ENCODE measurements at places on chromosomes 6 and 20.
A peak's percentile ranks its signal among the peaks of the same experiment; 100 is the strongest.

- DNase-seq = no peak
Measured at GRCh38 chr6:56683882-56684281, 41.2 kb upstream of the DST start.

- no peak for DNase-seq
Measured at GRCh38 chr20:8183526-8183925, 51.5 kb downstream of the PLCB1 start.

DNA sequence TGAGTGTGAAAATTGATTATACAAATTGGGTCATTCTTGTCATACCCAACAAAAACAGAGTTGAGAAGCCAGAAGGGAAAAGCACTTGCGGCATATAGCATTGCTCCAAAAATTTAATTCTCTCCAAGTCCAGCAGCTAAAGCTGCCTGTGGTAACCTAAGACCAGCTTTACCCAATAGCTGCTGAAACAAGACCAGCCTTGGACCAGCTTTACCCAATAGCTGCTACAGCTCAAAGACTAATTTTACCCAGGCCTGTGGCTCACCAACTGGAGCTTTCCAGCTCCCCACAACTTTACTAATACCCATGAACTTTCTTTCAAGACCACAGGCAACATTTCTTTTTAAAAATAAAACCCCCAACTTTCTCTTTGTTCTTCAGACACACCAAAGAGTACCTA is 32.8 kb upstream of the ZNF133 start:
- no peak for DNase-seq

DNA sequence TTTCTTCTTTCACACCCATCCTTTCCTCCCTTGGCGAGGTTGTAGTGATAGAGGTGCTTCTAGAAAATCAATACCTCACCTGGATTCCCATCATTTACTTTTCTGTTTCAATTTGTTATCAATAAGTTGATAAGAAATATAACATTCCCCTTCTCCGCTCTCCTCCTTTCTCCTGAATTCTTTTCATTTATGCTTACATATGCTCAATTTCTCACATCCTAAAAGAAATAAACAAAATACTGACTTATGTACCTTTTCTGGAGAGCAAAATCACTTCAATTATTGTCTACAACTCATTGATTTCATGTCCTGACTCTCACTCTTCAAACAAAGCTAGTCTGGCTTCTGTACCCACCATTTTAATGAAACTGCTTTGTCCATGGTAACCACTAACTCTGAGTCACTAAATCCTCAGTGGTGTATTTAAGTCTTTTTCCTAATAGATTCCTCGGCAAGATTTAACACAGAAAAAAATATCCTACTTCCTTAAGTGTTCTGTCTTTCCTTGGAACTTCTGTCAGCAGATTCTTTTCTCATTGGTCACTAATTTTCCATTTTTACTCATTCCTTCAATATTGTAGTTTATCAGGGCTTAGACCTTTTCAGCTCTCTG is 289.6 kb downstream of the RFPL4B start:
- DNase-seq = no peak

- no peak for DNase-seq
Measured at GRCh38 chr6:55868176-55868575, 7.2 kb downstream of the BMP5 start.

DNA sequence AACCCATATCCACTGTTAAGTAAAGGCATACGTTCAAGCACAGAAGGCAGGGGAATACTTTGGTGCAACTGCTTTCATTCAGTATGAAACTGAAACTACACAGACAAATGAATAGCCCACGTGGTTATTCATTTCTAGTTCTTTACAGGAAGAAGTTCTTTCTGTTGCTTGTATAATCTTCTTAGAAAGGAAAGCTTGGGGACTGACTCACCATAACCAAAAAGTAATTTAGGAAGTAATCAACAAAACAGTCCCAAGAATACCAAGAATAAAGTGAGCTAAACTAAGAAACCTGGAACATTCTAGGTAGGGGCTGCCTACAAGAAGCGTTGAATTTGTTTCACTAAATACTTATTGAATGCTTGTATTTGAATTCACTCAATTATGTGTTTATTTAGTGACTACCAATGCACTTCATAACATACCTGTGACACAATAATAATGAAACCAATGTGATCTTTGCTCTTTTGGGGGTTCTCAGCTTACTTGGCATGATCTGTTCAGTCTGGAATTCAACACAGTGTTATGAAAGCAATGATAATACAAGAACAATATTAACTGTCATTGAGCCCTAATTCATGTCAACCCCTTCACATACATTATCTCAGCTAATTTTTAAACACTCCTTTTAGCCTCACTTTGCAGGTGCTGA is 25.1 kb upstream of the KIAA0408 start:
- no peak for DNase-seq

- DNase-seq = peak; percentile 77
Measured at GRCh38 chr20:45890985-45891983, at the start of the genes CTSA and NEURL2. TSS of gene CTSA (plus strand) at chr20:45891335. CDS start at chr20:45891569, 234 bp downstream. TSS of gene NEURL2 (minus strand) at chr20:45891208. CDS start at chr20:45890991, 217 bp downstream.

DNA sequence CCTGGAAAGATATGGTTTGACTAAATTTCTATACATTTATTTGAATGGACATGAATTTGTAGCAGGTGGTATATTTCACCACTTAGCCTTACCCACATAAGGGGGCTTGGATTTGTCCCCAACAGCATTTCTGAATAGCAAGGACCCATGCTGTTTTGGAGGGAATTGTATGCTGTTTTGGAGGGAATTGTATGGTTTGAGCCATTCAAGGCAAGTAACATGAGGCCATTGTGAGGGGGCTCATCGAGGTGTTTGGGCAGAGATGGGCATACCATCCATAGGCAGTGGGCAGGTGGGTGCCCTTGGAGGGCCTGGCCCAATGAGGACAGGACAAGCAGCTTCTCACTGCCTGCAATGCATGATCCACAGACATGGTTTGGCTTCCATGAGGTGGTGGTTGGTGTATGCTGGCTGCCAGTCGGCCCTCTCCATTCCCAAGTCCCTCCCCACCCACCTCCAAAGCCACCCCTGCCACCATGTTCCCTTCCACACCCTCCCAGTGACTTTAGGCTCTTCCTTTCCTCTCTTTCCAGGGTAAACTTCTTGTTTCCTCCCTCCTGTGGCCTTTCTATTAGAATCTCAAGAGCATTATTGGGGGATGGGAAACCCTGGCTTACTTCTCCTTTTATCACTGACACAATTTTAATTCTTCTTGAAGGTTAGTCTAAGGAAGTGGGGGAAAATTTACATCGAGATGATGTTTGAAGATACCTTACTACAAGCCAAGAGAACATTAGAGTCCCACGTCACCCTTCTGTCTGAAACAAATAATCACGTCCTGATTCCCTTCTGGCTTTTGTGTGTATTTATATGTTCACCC is 13.2 kb upstream of the PXDC1 start:
- no peak for DNase-seq

DNA sequence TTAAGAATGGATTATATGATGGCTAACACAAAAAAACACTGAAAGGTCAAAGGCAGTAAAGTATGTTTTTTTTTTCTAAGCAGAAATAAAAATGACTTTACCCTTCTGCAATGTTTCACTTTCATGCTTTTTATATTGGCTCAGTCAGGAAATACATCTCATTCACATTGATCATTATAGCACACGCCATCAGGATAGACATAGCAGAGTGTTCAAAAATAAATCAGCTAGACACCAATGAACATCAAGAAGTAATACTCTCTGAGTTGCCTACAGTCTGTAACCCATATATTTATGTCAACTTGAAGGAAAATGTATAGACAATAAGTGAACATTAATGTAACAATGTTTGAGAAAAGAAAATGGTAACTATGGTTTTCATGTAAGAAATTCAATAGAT is 535.2 kb upstream of the EPHA7 start:
- DNase-seq = no peak

DNA sequence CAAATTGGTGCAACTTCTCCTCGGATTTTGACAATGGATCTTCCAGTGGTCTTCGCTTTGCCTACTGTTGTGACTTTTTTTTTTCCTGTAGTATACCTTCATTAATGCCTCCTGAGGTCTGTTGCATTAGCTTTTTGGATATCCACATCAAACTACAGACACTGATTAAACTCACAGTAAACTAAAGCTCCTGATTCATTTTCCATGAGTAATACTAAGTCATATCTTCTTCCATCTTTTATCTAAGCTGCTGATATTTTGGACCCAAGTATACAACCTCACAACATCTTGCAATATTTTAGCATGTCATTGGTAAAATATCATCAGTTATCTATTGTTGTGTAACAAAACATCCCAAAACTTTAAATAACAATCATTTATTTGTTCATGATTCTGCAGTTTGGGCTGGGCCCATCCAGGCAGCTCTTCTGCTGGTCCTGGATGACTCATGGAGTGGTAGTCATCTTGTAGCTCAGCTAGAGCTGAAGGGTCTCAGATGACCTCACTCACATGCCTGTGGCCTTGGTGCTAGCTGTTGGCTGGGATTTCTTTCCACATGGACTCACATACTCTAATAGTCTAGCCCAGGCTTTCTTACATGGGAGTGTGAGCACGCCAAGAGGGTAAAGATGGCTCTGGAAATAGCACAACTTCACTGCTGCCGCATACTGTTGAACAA is 78.3 kb upstream of the SRSF6 start:
- no peak for DNase-seq

DNA sequence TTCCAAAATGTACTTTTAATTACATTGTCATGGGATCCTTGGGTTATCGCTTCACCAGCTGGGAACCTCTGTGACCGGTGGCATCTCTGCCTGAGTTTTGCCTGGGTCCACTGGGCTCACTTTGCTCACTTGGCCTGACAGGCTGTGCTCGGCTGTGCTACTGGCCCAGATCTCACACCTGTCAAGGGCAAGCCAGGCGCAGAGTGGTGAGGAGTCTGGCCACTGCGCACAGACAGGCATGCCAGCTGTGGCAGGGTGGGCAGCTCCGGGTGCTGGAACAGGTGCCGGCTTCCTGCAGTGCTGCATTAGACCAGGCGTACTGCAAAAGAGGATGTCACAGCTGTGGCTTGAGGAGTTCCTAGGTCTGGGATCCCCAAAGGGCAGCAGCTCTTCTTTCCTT is 489.8 kb downstream of the TENT5A start:
- DNase-seq = no peak

- DNase-seq = no peak
Measured at GRCh38 chr6:13026557-13026956, 301.8 kb downstream of the TBC1D7 start.

- peak; percentile 7 for DNase-seq
Measured at GRCh38 chr20:13788167-13788834, 3.5 kb downstream of the NDUFAF5 start.

DNA sequence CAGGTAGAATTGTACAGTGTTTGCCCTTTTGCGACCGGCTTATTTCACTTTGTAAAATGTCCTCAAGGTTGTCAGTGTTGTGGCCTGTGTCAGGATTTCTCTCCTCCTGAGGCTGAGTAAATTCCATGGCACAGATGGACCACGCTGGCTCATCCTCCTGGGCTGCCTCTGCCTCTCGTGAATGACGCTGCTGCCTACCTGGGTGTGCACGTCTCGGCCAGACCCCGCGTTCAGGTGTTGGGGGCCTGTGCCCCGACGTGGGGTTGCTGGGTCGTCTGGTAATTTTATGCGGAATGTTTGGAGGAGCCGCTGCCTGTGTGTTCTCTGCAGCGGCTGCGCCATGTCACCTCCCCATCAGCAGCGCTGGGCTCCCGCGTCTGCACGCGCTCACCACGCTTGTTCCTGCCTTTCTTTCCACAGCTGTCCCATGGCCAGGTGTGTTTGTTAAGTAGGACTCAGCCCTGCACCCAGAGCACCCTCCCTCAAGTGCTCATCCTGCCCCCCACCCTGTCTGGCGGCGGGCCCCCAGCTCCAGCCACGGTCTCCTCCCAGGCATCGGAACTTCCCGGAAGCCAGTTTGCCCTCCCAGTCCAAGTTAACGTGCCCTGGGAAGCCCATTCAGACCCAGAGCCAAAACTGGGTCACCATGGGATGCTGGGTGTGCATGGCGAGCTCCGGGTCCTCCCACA is 36.1 kb upstream of the CHRNA4 start:
- no peak for DNase-seq

GRCh38 chr20:45968081-45968671 is 3.8 kb downstream of the ZNF335 start:
- no peak for DNase-seq

DNA sequence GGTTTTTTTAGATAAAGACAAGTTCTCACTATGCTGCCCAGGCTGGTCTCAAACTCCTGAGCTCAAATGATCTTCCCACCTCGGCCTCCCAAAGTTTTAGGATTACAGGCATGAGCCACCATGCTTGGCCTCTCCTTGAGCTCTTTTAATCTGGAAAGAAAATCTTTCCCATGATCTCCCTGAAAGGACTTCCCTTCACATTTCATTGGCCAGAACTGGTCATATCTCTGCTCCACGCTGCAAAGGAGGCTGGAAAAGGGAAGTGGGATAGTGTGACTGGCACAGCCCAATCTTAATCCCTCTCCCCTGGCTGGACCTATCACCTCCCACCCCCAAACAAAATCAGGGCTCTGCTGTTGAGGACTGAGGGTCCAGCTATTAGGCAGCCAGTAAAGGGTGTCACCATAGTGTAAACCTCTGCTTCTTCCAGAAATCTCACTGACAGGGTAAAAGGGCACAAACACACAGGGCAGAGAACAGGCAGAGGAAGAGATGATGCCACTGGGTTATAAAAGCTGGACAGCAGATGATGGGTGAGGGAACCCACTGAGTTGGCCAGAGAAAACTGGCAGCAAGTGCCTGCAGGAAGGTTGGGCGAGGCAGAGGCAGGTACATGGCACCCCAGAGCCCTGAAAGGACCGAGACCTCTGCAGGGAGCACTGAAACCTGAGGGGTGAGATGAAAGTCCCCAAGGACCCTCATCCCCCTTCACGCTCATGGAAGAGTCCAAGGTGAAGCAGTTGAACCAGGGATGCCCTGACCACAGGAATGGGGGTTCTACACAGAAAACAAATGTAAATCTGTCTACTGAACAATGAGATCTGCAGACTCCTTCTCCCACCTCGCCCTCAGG is 83.1 kb upstream of the PTPN1 start:
- no peak for DNase-seq

DNA sequence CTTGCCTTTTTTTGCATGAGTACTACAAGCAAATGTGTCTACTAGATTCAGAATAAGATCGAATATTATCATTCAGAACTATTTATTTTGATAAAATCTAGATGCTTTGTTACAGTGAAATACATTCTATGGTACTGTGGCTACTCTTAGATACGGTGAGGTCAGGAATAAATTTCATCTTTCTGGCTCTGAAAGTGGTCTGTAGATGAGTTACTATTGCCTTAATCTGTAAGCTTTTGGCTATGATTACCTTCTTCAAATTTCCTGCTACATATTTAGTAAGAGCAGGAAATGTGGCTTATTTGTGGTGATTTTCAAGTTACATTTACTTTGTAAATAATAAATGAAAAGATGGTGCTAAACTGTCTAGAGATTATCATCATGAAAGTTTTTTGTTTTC is 50.0 kb downstream of the SCAF8 start:
- DNase-seq = no peak

GRCh38 chr6:138229072-138229471 is 10.8 kb upstream of the PBOV1 start:
- no peak for DNase-seq
